ENCODE measurements at places on chromosomes 12 and 14.

DNA sequence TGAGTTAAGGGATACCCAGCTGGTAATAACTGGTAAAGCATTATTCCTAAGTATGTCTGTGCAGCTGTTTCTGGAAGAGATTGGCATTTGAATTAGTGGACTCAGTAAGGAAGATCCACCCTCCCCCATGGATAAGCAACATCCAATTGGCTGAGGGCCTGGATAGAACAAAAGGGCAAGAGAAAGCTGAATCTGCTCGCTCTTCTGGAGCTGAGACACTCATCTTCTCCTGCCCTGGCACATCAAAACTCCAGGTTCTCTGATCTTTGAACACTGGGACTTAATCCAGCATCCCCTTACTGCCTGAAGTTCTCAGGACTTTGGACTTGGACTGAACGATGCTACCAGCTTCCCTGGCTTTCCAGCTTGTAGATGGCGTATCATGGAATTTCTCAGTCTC is 63.1 kb upstream of the CNOT2 start:
- no peak for DNase-seq

- no peak for DNase-seq
Measured at GRCh38 chr12:26120561-26121274, 4.1 kb downstream of the BHLHE41 start.

DNA sequence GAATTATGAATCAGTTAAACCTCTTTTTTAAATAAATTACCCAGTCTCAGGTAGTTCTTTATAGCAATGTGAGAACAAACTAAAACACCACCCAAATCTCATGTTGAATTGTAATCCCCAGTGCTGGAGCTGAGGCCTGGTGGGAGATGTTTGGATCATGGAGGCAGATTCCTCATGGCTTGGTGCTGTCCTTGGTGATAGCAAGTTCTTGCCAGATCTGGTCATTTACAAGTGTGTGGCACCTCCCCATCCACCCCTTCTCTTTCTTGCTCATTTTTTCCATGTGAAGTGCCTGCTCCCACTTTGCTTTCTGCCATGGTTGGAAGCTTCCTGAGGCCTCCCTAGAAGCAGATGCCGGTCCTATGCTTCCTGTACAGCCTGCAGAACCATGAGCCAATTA is 102.1 kb upstream of the ANO4 start:
- DNase-seq, result no peak

DNA sequence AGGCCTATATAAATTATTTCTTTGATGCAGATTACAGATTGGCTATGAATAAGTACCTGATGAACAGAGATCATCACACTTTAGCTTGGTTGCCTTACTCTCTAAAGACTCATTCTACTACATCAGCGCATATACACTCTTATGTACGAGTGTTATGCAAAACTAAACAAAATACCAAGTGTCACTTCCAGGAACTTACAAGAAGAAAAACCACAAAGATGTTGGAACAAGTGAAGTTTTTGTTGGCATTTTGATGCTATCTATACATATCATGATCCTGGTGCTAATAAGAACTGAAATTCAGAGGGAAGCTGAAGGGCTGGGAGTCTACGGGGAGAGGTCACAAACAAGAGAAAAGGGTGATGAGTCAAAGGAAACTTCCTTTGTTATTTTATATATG is 47.9 kb upstream of the CERS5 start:
- no peak for DNase-seq

DNA sequence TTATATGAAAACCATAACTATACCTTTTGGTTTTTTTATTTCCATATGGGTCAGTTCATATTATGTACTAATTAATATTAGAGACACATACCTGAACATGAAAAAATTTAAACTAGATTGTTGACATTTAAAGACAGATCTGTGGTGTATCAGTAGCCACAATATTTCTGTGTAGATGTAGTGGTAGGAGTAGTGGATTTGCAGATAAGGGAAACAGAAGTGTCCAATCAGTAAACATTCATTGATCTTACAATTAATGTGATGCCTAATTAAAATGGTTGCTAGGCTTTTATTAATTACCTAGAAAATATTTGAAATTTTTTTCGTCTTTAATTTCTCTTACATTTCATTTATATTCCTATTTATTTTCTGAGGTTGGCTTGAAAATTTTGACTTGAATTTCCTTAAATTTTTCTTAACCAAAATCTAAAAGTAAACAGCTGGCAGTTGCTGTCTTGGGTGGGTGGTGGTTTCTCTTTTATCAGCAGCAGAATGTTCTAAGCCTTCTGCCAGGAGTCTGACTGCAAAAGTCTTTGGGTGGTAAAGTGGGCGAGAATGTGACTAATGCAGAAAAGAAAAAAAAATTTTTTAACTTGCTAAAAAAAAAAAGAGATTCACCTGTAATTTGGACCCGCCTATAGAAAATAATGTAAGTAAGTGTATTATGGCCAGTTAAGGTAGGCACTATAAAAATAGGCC is 2.4 kb downstream of the FGFR1OP2 start:
- no peak for DNase-seq

- DNase-seq, result no peak
Measured at GRCh38 chr12:51181558-51181957, 8.6 kb upstream of the TFCP2 start.

DNA sequence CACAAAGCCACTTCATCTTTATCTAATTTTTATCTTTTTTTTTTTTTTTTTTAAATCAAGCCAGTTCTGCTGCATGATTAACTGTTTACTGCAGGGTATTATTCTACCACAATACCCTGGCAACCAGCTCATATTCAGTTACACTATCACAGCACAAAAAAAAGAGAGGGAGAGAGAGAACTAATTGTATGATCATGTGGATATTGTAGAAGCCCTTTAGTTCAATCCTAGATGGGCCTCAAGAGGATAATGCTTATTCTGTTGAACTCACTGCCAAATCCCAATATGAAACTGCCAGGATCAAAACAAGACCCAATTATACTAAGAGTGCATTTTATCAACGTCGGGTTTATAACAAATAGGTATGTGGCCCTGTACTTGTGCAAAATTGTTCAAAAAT is 51.5 kb downstream of the MED13L start:
- DNase-seq, result no peak

DNA sequence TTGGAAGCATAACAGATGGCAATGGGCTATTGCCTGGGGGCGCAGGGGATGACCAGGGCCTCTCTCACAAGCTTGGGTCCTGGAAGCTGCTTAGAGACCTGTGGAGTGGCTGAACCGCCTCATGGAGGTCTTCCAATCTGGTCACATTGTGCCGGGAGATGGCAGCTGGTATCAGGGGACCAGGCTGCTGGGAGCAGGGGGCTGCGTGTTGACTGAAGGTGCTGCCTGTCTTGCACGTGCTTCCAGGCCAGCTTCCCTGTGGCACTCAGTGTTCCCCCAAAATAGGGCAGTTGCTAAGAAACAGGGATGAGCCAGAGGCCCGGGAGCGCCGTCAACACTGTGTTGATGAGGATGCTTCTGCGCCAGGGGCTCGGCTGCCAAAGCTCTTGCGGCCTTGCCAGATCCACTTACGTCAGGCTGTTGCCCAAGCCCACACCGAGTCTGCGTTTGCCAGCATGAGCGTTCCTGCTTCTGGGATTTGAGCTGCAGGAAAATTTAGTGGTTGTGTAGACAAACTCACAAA is 39.8 kb downstream of the ELK3 start:
- no peak for DNase-seq

DNA sequence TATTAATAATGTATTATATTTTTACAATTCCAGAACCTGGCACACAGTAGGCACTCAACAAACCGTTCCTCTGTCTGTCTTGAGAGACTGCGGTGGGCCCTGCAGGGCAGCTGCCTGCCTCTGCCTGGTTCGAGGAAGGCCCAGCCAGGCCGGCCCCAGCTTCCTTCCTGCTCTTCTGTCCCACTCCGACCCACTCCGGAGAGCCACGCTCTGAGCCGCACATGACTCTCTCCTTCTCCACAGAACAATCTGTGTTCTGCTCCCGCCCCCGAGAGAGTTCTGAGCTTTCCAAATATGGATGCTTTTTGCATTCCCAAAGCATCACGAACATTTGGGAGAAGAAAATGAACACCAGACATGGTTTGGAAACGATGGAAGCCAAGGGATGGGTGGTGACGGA is 57.3 kb downstream of the TTC7B start:
- DNase-seq, result no peak
